Activated naive CD8-positive, alpha-beta T cell treated with anti-CD3 and anti-CD28 coated beads for 36 hours (primary cell): ENCODE measurements at places on chromosomes 5 and 9.

GRCh38 chr9:137740312-137740711, 121.5 kb downstream of the EHMT1 start:
- no peak for DNase-seq

- DNase-seq: no peak
These were observed 4.8 kb downstream of the RPS14 start for GRCh38 chr5:150444770-150445169.

GRCh38 chr5:78541086-78541654, 107.4 kb downstream of the LHFPL2 start:
- no peak for DNase-seq

GRCh38 chr9:68805890-68806517, 101.0 kb downstream of the PIP5K1B start:
- no peak for DNase-seq

DNA sequence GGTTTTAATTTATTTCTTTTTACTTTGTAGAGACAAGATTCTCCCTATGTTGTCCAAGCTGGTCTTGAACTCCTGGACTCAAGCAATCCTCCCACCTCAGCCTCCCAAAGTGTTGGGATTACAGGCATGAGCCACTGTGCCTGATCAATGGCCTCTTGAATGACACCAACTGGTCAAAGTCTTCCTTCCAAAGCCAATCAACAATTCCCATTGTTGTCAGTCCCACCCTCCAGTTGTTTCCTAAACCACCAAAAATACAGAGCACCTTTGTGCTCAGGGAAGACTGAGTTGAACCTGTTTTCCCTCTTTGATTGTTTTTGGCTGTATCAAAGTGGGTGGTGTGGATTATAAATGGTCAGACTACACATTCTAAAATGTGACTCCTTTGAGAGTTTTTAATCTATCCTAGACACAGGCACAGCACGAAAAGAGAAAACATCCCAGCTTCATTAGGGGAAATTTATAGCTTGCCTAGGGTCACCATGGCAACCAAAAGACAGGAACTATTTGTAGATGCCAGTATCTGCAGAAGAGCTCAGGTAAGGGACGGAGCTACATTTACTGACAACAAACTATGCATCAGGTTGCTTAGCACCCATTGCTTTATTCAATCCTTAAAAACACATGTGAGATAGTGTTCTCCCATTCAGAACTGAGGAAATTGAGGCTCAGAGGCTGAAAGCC, 27.6 kb upstream of the ATP6V1G1 start:
- no peak for DNase-seq

- no peak for DNase-seq
These were observed 1711.3 kb upstream of the ACO1 start for GRCh38 chr9:30673132-30673531.

DNA sequence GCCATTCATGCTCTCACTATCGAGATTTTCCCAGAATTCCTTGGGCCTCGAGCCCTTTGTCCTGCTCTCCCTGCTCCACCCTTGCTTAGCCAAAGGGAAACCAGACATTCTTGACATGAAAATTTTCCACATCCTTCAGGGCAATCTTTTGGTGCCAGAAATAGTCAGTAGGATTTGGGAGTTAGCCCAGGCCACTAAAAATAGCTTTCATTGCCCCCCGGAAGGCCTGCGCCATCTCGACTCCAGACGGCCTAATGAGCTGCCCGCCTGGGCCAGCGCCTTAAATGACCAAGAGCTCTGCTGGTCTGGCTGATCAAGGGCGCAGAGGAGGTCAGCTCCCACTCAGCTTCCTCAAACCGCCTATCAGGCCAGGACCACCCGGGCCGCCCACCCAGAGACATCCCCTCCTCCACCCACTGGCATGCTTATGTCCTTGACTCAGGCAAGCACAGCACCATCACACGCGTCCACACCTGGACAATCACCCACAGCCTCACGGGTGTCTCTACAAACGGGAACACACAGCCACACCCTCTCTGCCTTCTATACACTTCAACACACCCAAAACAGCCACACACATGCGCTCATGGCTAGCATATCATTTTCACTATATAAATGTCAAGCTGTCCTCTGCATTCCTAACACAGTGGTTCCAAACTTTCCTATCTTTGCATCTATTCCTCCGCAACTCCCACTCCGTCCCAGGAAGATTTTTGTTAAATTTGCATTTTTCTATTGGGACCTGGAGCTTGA, 20.9 kb downstream of the DUSP1 start:
- no peak for DNase-seq
